ENCODE measurements at places on chromosomes 7 and 10.

- no peak for DNase-seq
These were observed 82.5 kb upstream of the SP4 start for GRCh38 chr7:21345361-21345760.

GRCh38 chr10:61329854-61330253 is 123.3 kb downstream of the TMEM26 start:
- no peak for DNase-seq

DNA sequence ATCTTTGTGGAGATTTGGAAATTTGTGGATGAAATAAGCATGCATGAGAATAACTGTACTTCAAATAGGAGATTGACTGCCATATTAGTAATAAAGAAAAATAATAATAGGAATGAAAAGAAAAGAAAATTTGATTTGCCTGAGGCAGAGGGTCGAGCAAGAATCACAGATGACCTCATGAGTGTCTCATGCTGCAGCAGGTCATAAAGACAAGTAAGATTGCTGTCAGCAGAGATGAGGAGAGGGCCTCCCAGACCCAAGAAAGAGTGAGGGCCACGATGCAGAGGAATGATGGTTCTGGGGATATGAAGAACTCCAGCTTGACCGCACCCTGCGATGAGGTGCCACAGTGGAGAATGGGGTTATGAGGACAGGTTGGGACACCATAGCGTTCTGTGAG is 39.2 kb downstream of the TOMM7 start:
- DNase-seq: no peak

DNA sequence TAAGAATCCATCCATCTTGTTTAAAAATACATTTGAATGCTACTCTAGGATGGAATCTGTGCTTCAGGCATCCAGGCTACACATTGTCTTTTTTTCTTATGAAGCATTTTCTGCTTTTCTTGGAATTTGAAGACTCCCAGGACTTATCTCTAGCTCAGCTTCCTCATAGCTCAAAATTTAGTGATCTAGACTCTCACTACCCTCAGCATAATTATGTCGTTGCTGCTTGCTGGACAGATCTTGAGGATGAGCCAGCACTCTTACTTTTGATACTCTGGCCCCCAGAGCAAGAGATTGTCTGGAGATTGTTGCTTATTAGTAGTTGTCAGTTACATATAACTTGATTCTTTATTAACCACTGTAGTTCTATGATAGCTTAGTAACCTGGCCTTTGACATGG is 83.3 kb upstream of the FGL2 start:
- no peak for DNase-seq

GRCh38 chr7:149334930-149335329 is 72.9 kb downstream of the ZNF783 start:
- DNase-seq: no peak

DNA sequence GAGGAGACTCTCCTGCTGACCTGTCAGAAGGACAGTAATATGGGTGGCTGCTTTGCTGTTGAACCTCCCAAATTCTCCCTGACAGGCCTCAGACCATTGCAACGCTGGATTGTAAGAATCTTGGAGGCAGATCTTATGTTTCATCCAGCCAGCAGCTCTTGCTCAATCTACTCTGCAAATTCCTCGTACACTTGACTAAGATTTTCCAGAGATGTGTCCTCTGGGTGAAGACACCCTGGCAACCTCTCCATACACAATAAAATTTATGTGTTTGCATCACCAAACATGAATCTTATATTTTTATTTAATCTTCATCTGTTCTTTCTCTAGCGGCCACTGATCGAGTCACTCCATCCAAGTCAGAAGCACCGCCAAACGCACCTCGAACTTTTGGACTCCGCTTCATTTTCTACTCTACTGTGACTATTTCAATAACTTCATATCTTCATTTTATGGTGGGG is 623.1 kb downstream of the ACTR3B start:
- DNase-seq: no peak

GRCh38 chr7:8136051-8136730 is 125.8 kb downstream of the ICA1 start:
- DNase-seq: no peak

Data from left renal pelvis (tissue), 4 donors.